ENCODE measurements at places on chromosomes 1 and 21.
A peak's percentile ranks its signal among the peaks of the same experiment; 100 is the strongest.

- DNase-seq = no peak
These were observed 31.2 kb downstream of the TAS1R2 start for GRCh38 chr1:18828224-18828623.

- no peak for DNase-seq
These were observed 83.0 kb upstream of the ATF3 start for GRCh38 chr1:212525479-212526110.

DNA sequence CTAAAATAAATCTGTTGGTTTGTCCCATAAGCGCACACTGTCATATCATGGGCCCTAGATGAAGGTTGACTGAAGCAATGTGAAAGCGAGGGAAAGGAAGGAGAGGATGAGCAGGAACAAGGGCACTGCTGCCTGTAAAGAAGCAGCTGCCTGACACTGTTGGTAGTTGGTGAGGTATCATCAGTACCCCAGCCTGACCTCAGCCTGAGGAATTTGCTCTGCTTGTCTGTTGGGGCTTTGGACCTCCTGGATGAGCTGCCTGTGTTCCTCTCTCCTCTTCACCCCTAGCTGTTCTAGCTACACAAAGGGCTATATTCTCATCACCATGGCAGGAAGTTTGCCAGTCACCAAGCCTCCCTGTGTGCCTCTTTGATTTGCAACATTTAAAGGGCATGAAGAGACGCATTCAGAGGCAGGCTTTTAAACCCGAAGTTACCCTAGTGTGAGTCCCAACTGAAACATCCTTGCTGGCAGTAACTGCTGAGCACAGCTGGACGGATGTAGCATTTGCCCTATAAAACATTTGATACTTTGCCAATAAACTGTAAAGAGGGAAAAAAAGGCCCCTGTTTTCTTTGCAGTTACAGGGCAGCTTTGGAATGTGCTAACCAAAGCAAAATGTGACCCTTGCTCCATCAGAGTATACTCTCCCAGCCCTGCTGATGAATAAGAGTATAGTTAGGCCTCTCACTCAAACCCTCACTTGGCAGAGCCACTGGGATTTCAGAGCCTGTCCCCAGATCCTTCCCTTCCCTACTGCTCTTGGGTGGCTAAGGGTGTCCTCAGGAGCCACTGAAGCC, 22.2 kb upstream of the SPATA6 start:
- DNase-seq = no peak

GRCh38 chr1:242489545-242489944, 35.0 kb downstream of the PLD5 start:
- DNase-seq = no peak

GRCh38 chr1:228975238-228975907, 240.1 kb downstream of the RHOU start:
- DNase-seq = no peak

- DNase-seq = no peak
These were observed 262.6 kb downstream of the SIPA1L2 start for GRCh38 chr1:232367293-232367692.

- DNase-seq = no peak
These were observed 61.5 kb upstream of the WLS start for GRCh38 chr1:68293609-68294366.

GRCh38 chr21:44854664-44855446, 18.6 kb downstream of the PTTG1IP start:
- no peak for DNase-seq

DNA sequence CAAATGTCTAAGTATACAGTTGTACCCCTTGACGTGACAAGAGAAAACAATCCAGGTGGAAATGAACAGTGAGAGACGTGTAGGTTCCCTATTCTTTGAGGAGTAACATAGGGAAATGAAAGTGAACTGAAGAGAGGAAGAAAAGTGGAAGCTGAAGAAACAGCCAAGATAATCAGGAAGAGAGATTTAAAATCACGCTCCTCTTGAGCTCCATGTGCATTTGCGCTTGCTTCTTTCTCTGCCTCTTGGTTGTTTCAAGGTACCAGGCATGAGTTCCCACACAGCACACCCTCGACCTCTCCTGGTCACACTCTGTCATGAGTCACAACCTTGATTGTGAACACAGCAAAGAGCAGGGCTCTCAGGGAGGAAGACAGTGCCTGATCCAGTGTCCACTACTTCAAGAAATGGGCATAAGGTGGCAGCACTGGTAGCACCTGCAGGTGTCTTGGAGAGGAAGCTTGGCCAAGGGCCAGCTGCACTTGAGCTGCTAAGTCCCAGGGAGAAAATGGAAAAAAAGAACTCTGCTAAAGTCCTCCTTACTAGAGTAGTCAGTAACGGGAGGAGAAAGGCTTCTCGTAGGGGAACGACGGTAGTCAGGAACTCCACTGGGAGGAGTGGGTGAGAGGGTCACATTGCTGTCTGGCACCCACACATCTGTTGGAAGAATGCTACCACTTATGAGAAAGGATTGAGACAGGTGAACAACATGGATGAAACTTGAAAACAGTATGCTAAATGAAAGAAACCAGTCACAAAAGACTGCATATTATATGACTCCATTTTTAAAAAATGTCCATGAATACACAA, 18.3 kb upstream of the ARID1A start:
- peak; percentile 87 for DNase-seq

- no peak for DNase-seq
These were observed 55.4 kb downstream of the SPEN start for GRCh38 chr1:15902882-15903281.

GRCh38 chr1:233582439-233582838, 31.5 kb upstream of the KCNK1 start:
- no peak for DNase-seq

- no peak for DNase-seq
These were observed 31.8 kb downstream of the APP start for GRCh38 chr21:26138615-26139257.

- DNase-seq = no peak
These were observed 206.4 kb downstream of the PTPRC start for GRCh38 chr1:198845271-198845670.

GRCh38 chr1:42947965-42948732, 10.5 kb downstream of the SLC2A1 start:
- no peak for DNase-seq

DNA sequence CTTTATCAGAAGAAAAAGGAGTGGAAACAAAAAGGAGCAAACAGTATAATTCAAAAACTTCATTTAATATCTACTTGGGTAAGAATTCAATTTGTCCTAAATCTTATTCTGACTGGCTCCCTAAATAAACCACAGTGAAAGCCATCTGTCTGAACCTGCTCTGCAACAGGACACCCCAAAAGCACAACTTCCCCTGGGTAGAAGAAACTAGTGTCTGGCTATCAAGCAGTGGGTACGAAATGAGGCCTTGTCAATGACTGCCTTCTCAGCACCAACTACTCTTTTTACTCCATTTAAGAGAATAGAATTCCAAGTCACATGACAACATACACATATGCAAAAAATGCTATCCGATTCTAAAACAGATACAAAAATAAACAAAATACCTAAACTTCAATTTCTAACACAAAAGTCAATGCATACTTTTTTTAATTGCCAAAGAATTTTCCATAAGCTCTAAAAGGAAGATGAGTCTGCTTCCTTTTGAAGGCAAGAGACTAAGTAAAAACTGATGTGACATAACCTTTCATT, 206.8 kb downstream of the SLC45A1 start:
- no peak for DNase-seq

GRCh38 chr1:170204121-170204520, 58.4 kb downstream of the NTMT2 start:
- DNase-seq = no peak

DNA sequence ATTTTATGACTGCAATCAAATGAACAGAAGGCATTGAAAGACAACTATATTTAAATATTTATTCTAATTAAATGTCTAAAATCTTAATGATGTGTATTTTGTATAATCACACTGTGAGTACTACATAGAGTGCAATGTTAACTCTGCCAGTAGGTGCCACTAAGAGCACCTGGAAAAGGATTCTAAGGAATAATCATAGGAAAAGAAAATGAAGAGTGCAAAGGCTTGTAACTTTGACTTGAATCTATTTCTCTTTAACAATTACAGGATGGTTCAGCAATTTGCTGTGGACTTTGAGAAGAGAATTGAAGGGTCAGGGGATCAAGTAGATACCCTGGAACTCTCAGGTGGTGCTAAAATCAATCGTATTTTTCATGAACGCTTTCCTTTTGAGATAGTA, 200.4 kb downstream of the DNM3 start:
- DNase-seq = no peak

- no peak for DNase-seq
These were observed 36.8 kb upstream of the SYT14 start for GRCh38 chr1:209901211-209901610.

GRCh38 chr1:177010211-177010825, 154.2 kb downstream of the ASTN1 start:
- peak; percentile 58 for DNase-seq

DNA sequence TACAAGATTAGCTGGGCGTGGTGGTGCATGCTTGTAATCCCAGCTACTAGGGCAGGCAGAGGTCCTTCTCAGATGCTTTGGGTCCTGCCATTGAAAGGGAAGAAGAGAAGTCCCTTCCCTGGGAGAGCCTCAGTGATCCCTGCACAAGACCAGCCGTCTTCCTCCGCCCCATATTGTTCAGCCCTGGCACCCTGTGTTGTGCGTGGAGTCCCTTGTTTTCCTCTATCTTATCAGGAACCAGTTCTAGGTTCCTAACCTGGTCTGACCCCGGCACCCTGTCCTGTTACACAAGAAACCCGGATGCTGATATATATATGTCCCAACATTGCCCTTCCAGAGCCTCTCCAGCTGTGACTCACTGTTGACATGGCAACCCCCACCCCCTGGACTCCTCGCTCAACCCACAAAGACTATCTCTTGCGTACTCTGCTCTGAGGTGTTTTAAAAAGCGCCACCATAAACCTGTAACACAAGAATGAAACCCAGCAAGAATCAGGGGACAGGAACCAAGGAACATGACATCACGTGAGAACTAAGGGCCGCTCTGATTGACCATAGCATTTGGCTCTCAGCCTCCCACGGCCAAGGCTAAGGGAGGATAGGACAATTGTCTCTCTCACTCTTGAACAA, 4.8 kb downstream of the MX2 start:
- no peak for DNase-seq

- no peak for DNase-seq
These were observed 43.3 kb downstream of the FAAP20 start for GRCh38 chr1:2151252-2151651.

- no peak for DNase-seq
These were observed 24.8 kb upstream of the OR2B11 start for GRCh38 chr1:247482747-247483146.

- DNase-seq = no peak
These were observed 18.3 kb upstream of the NPHP4 start for GRCh38 chr1:6010554-6010953.

GRCh38 chr1:210695026-210695425, 366.3 kb downstream of the HHAT start:
- no peak for DNase-seq

- peak; percentile 77 for DNase-seq
These were observed 132.8 kb downstream of the PTPRC start for GRCh38 chr1:198771563-198772153.

- no peak for DNase-seq
These were observed 7.1 kb upstream of the NES start for GRCh38 chr1:156684227-156684782.

GRCh38 chr1:211601982-211602670, 23.2 kb upstream of the SLC30A1 start:
- no peak for DNase-seq

DNA sequence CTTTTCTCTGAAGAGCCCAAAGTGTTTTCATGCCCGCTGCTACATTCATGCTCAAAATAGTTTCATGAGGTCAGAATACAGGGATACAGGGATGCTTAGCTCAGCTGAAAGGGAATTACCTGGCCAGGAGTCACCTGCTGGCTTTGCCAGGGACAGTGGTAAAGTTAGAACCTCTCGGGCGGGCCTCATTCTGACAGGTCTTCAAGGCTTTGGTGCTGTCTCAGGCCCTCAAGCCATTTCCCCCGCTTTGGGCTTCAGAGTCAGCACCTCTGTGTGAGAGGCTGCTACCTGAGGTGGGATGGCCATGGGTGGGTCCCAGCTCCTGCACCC, 5.5 kb downstream of the RASSF5 start:
- no peak for DNase-seq

GRCh38 chr1:68158837-68159236, 73.5 kb downstream of the WLS start:
- DNase-seq = no peak

DNA sequence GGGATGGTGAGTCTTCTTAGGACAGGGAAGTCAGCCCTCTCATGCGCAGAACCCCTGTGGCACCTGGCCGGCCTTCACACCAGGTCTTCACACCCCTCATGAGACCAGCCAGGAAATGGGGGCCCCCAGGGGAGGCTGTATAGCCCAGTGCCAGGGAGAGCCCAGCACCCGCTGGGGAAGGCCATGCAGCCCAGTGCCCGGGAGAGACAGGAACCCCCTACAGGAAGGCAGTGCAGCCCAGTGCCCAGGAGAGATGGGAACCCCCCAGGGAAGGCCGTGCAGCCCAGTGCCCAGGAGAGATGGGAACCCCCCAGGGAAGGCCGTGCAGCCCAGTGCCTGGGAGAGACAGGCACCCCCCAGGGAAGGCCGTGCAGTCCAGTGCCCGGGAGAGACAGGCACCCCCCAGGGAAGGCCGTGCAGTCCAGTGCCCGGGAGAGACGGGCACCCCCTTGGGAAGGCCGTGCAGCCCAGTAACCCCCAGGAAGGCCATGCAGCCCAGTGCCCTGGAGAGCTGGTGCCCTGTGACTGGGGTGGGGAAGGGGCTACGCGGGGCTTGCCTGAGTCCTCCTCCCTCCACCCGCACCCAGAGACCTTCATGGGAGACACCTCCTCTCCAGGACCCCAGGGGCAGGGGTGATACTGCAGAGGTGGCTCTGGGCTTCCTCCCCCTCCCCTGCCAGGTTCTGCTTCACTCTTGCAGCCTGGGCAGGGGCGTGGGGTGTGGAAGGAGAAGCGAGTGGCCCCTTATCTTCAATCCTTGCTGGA, 110.5 kb upstream of the COL6A1 start:
- DNase-seq = no peak

GRCh38 chr1:93437976-93438605, 9.8 kb upstream of the FNBP1L start:
- DNase-seq = no peak

- no peak for DNase-seq
These were observed 2233.1 kb downstream of the MRPL39 start for GRCh38 chr21:23374155-23374554.

DNA sequence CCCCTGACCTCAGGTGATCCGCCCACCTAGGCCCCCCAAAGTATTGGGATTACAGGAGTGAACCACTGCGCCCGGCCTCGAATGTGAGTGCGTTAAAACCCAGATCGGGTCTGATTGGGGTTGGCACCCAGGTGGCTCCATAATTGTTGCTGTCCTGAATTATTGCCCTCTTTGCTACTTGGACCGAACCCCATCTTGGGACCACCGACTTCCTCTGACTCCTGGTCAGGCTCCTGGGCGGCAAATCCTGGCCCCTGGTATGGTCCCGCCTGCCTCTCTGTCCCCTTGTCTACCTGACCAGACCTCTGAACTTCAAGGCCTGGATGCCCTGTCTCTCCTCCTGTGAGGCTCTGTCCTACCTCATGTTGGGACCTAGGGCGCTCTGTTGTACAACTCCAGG, 32.8 kb downstream of the L1TD1 start:
- no peak for DNase-seq
